Stimulated activated CD4-positive, alpha-beta T cell treated with anti-CD3 and anti-CD28 coated beads, Interleukin-4, amount 100 ng/mL, for 4 hours (primary cell): ENCODE measurements at places on chromosomes 6 and 20.

DNA sequence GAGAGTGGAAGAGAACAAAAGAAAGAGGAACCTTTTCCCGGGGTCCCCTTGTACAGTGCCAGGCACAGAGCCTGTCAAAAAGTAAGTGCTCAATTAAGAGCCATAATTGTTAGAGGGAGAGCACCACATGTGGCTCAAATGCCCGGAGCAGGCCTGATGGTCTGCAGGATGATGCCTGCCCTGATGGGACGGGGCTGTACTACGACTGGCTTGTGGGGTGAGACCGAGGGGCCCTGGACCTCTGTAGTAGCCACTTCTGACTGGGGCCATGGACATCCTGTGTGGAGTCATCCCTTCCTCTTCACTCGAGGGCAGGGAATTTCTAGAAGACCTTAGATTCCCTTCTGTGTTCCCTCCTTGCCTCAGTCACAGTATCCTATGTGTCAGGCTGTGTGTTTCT is 47.9 kb downstream of the KCNK5 start:
- DNase-seq, result no peak

GRCh38 chr6:149563928-149564325 is 2.2 kb upstream of the GINM1 start:
- no peak for DNase-seq

DNA sequence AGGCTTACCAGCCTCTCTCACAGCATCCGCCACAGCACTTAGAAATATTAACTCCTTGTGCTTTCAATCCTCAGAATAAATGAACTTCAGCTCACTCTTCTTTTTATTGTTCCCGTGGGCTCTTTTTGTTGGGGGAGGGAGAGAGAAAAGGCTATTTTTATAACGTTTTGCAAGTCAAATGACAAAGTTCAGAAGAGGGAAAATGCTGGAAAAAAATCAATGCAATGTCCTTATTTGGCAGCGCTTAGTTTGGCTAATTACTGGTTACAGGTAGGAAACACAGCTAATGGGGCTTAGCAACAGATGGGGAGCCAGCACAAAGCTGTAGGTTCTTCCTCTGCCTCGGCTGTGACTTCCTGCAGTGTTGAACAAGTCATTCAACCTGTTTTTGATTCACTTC is 1067.0 kb upstream of the MAP3K7 start:
- DNase-seq, result no peak

- no peak for DNase-seq
Observed at GRCh38 chr6:154093231-154094044, 54.4 kb downstream of the OPRM1 start.

GRCh38 chr6:157706883-157707282 is 116.2 kb upstream of the SNX9 start:
- DNase-seq, result no peak

DNA sequence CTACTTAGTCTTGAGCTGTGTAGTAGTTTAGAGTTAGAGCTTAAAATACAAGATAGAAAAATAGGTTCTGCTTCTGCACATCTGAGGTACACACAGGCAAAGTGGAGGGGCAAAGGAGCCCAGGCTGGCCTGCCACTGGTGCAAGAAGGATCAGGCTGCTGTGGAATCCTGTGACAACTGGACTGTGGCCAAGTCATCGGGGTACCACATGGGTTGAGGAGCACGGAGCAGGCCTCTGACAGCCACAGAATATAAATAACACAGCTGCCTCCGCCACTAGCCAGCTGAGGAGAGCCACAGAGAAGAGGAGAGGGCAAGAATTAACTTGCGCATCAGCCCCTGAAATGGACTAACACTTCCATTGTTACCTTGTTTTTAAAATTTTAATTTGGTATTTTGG is 206.0 kb upstream of the MARCKS start:
- DNase-seq, result no peak

- no peak for DNase-seq
Observed at GRCh38 chr6:124008000-124008987, 204.6 kb downstream of the NKAIN2 start.
